NCI-H187 treated with DMSO at 0.1 percent for 48 hours (cell line): ENCODE measurements at places on chromosomes 4 and X.

DNA sequence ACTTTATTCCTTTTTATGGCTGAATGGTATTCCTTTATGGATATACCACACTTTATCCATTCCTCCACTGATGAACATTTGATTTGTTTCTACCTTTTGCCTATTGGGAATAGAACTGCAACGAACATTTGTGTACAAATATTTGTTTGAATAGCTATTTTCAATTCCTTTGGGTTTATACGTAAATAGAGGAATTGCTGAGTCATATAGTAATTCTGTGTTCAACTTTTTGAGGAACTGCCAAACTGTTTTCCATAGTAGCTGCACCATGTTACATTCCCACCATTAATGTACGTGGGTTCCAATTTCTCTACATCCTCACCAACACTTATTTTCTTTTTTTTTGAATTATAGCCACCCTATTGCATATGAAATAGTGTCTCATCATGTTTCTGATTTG, 156.5 kb upstream of the ATP6AP2 start:
- no peak for DNase-seq

- no peak for DNase-seq
These were observed 800.0 kb downstream of the PDHA2 start for GRCh38 chr4:96639932-96640331.

DNA sequence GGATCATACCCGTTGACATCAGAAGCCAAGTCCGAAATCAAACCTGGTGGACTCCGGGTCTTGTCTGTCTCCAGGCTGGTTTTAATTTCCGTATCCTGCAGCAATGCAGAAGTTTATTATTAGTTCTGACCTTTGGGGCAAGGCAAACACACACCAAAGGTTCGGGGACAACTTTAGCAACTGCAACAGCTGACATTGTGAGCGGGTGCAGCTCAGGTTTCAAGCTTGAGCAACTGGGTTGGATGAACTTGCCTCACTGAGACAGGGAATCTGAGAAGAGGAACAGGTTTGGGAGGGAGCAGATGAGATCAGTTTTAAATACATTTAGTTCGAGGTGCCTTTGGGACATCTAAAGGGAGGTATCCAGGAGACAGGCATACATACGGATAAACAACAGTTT, 110.7 kb downstream of the GNL3L start:
- DNase-seq: no peak

DNA sequence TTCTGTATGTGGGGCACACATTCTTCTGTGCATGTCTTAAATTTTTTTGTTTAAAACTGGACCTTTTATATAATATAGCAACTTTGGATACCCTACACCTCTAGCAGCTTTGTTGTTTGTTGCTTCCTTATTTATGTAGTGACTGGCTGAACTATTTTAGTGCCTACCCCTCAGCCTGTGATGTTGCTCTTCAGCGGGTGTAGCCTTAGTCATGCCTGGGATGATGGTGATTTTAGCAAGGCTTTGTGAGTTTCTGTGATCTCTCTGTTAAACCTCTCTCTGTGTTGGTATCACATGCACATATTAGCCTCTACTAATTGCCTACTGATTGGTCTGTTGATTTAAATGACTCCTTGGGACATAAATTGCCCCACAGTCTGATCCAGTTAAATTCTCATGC, 22.8 kb downstream of the USP9X start:
- DNase-seq: no peak

- DNase-seq: no peak
These were observed 7.6 kb upstream of the USP53 start for GRCh38 chr4:119204916-119205315.

GRCh38 chrX:129746557-129747470, 8.0 kb downstream of the XPNPEP2 start:
- no peak for DNase-seq

DNA sequence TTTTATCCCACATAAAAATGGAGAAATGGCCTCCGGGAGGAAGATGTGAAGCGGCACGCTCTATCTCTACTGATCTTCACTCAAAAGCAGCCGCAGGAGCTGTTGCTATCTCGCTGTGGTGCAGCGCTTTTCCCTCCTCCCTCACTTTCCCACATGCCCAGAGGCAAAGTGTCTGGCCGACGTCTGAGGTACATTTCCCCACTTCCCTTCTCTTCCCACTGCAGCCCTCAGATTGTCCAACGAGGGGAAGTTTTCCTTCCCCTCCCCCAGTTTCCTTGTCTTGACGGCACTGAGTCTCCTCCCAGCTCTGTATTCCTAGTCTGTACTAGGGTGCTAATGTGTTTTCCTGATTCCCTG, 660 bp upstream of the COL25A1 start:
- no peak for DNase-seq

- DNase-seq: no peak
These were observed 135.6 kb upstream of the ZIC3 start for GRCh38 chrX:137430301-137430700.

DNA sequence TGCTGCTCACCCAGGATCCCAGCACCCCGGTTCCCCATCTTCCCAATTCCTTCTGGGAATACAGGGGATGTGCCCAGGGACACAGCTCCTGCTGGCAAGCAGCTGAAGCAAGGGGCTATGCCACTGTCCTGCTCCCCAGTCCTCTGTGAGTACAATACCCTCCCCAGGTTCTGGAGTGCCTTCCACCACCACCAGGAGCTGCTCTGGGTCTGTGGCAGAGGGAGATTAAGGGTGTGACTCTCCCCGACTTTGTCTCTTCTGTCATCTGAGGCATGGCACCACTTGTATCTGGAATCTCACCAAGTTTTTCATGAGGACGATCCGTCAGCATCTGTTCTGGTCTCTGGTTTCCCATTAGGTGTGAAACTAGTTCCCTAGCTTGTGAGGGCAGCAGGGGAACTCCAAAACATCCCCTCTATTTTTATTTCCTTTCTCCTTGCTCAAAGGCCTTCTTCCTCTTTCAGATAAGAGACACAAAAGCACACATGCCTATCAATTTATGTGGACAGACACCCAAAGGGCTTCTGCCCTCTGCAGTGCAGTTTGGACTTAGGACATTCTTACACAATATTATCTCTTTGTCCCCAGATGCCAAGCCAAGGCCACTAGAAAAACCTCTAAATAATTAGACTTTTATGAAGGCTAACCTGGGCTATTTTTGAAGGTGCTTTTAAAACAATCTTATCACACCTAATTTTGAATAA, 26.8 kb downstream of the MGST2 start:
- no peak for DNase-seq
